Aorta (tissue), 5 donors: ENCODE measurements at places on chromosomes 16 and 17. TPM values are rescaled to one million over a fixed set of nuclear protein-coding genes. Genes with fewer than 3 reads are reported as not detected.

DNA sequence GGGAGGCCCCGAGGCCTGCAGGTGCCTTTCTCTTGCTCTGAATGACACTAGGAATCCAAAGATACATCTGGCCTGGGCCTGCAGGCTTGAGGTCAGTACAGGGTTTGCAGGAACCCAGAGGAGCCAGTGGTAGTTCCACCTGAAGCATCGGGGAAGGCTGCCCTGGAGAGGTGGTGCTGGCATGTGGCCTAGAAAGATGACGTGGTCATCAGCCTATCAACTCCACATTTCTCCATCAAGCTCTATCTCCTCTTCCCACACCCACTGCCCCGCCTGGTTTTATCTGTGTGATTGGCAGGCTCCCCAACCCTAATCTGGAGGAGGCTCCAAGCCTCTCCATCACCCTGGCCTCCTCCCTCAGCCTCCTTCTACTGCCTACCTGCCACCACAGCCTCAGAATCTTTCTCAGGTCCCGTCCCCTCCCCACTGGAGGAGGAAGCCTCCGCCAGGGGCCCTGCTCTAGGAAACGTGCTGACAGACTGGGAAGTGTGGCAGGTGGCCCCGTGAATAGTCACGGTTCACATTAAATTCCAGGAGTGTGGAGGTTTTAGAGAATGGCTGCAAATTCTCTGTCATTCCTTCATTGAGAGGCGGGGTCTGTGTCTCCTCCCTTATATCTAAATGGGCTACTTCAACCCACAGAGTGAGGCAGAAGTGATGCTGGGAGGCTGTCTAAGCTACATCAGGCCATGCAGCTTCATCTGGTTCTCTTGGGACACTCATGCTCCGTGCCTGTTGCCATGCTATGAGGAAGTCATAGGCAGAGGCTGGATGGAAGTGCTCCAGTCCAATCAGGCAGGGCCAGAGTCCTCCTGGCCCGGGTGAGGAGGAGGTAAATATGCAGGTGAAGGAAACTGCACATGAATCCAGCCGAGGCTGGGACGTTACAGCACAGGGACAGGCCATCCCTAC, 11.4 kb upstream of the MAP2K3 start:
- DNase-seq: no peak

- no peak for DNase-seq
Measured at GRCh38 chr16:28878083-28878926, at the start of gene ATP2A1. ATP2A1 (plus strand) TSS chr16:28878488; CDS start chr16:28878672, 184 bp downstream.

- DNase-seq: no peak
Measured at GRCh38 chr16:19595043-19595767, 39.7 kb downstream of the VPS35L start.

DNA sequence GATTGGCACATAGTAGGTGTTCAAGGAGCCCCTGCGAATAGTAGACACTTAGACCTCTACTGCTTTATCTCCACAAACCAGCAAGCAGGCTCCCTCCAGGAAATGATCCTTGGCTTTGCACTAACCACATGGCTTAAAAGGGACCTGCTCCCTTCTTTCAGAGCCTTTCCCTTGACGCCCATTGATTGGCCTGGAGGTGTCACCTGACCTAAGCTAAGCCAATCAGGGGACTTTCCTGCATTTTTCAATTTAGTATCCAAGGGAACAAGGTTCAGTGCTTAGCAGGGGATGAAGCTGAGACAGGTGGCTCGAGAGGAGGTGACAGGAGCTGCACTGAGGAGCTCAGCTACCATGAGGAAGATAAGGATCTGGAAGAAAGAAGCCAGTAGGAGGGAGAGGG, 52.8 kb downstream of the CLEC19A start:
- DNase-seq: no peak

DNA sequence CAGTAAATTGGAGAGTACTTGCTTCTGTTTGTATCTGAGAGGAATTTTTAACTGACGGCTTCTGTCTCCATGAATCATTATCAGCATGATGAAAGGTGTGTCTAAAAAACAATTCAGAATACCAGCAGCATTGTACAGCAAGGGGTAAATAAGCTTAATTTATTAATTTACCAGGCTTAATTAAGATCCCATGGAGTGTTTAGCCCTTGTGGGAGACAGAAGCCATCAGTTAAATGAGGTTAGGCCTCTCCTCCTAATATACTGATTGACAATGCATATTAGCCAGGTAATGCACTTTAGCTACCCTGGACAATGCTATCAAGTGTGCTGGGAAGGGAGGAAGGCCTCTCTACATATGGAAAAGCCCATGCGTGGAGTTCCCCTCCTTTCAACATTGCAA, 53.4 kb downstream of the IGF2BP1 start:
- no peak for DNase-seq

Gene DNAH9
- not detected for total RNA-seq

Gene CES1
- total RNA-seq: 37.3 TPM

DNA sequence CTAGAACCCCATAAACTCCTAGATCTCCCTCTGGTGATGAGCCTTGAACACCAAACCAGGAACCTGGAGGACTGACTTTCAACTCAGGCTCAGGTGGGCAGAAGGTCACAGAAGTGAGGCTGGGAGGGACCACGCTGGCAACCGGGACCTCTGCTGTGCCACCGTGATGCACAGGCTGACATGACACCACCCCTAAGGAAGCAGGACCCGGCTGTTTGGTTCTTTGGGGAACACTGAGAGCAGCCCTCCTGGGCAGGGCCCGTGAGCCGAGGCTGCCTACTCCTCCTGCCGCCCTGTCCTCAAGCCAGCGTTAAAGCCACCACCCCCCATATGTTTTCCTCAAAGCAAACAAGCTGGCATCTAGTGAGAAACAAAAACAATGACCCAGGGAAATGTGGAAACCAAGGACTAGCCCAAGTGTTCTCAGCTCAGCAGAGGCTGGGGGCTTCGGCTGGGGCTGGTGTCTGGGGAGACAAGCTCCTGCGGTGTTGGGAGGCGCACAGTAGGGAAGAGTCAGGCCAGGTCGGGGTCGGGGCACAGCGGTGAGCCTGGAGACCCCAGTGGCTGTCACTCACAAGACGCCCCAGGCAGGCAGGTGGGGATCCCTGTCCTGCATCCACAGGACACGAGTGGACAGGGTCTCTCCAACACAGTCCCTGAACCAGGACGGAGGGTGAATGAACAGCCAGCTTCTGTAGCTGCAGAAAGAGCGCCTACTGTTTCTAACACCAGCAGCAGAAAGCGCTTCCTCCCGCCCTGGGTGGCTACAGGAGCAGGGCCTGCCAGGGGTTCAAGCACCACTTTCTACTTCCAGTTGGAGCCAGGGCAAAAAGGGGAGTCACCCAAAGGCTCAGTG, 1.7 kb downstream of the SMIM5 start:
- DNase-seq: no peak

Gene FOXJ1
- total RNA-seq: not detected

DNA sequence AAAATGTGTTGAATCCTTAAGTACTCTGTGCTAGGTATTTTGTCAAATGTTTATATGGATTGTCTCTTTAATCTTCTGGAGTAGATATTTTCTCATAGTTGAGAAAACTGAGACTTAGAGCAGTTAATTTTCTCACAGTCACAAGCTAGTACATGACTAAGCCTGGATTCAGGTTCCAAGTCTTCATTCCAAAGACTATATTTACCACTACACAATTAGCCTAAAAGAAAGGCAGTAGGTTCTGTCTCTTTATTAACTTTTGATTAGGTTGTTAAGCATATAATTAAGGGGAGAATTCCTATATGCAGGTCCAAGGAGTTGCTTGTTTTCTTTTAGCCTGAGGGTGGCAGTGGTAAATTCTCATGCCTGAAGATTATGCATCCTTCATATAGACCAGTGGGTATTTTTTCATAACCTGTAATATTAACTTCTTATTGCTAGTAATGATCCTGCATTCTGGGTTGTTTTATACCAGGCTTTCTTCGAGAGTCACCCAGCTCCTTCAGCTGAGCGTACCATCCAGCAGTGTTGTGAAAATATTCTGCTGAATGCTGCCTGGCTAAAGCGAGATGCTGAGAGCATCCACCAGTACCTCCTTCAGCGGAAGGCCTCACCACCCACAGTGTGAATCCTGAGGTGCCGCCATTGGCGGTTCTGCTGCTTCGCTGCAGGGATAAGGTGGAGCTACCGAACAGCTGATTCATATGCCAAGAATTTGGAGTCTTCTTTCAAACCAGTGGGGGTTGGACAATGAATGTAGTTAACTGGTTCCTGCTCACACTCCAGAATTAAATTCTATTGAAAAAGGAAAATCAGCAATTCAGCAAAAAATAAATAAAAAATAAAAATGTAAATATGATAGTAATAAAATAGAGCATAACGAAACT, 28.2 kb upstream of the KPNB1 start:
- peak; percentile 59 for DNase-seq

DNA sequence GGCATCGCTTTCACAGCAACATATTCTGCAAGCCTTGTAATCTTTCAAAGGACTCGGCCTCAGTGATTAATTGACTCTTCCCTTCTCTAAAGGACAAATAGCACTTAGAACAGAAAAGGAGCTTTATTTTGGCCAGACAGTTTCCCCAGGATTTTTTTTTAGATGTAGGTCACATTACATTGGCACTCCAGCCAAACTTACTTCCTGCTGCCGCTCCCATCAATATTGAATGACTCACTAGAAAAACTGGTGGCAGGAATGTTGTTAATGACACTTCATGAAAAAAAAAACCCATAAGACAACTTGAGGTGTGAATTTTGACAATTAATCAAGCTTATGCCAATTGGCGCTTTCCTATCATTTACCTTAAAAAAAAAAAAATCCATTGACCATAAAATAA, 432.6 kb downstream of the TOX3 start:
- no peak for DNase-seq

DNA sequence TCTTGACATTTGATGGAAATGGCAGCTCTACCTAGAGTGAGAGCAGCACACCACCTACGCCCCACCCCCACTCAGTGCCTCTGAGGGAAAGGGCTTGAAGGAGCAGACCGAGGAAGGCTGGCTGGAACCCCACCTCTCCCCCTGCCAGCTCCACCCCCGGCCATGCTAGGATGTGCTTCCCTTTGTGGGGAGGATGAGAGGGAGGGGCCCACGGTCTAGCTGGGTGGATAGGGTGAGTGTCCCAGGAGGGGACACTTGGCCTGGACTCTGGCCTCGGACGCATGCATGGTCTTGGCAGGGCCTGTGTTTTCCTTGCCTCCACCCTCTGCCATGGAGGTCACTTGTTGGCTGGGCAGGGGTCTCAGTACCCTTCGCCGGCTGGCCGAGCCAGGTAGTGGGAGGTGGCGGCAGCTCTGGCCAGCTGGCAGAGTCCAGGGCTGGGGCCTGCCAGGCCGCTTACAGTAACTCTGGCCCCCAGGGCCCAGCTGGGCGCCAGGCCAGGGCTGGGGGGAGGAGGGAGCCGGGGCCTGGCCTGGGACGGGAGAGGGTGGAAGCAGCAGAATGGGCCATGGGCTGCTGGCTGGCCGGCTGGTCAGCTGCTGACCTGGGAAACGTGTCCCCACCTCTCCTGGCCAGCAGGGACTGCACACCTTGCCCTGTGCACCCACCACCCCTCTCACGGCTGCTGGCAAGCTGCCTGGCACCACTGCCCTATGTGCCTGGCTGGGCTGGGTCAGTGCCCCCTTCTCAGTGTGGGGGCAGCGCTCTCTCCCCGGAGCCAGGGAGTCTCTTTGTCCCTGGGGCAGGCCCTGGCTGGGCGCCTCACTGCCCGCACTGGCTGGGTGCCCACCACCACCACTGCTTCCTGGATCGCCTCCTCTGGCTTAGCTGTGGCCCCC, 23.0 kb downstream of the RARA start:
- peak; percentile 93 for DNase-seq

Gene PLEKHG4
- 2.5 TPM for total RNA-seq

GRCh38 chr16:57133886-57134285, 41.5 kb downstream of the CPNE2 start:
- DNase-seq: no peak

GRCh38 chr16:79618692-79619050, 18.1 kb upstream of the MAF start:
- no peak for DNase-seq

Gene PIRT
- total RNA-seq: 0.18 TPM

Gene TPSD1
- not detected for total RNA-seq

Gene NGFR
- 36.9 TPM for total RNA-seq

GRCh38 chr17:63270610-63271009, 175.5 kb downstream of the CYB561 start:
- no peak for DNase-seq

DNA sequence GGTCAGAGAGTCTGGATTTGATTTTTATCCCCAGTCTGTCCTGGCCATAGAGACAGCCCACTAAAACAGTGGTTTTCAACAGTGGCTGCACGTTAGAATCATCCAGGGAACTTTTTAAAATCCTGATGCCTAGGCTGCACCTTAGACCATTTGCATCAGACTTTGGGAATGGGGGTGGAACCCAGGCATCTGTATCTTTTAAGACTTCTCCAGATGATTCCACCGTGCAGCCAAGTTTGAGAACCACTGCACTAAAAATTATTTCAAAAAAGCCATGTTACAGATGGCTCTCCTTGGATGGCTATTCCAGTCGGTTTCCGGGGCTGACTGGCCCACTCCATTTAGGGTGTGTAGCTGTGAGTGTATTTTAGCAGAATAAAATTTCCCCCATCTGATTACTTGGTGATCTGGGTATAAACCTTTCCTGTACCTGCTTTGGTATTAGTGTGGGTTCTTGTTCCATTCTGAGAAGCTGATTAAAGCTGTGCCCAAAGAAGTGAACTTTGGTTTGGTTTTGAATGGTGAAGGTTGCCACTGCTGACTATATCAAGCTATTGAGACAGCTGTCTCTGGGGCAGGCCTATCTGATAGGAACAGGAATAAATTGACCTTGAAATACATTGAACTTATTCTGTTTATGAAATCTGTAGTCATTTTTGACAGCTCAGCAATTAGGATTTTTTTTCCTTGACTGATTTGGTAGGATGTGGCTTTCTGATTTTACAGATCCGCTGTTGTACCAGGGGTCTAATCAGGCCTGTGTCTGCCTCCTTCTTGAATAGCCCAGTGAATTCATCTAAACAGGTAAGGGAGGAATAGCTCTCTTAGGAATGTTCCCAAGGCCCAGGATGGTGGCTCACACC, 1.3 kb downstream of the ATP5MC1 start:
- DNase-seq: no peak

Gene CX3CL1
- 45.5 TPM for total RNA-seq

DNA sequence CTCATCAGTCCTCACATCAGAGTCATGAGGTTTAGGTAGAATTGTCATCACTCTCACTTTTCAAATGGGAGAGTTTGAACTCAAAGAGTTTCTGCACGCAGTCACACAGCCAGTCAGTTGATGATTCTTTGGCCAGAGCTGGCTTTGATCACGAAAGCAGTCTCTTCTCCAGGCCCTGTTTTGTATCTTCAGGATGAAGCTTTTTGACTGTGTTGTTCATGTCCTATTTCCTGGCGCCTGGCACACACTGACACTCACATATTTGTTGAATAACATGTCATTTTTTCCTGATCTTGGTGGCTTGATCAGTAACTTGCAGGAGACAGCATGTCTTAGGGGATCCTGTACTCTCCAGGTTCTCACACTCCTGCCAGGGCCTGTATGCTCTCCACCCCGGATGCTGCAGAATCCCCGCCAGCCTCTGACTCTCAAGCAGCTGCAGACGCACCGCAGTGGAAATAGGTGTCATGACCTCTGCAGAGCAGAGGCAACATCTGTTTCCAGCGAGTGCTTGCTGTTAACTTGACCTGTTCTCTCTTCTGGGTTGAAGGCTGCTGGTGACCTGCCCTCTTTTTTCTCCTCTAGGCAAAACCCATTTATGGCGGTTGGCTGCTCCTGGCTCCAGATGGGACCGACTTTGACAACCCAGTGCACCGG, 33.0 kb downstream of the MPRIP start:
- peak; percentile 69 for DNase-seq
